ENCODE measurements at places on chromosomes 6 and 20. TPM values are rescaled to one million over a fixed set of nuclear protein-coding genes. Genes with fewer than 3 reads are reported as not detected.

Gene SCRT2
- not detected for total RNA-seq

Gene PRDM13
- 1.3 TPM for total RNA-seq

Gene ORC3
- 32.7 TPM for total RNA-seq

Gene EYS
- total RNA-seq, result not detected

Gene MYB
- total RNA-seq, result 3.1 TPM

Gene STMND1
- 0.68 TPM for total RNA-seq

Gene METTL24
- total RNA-seq, result not detected

Gene SHLD1
- total RNA-seq, result 1.9 TPM

Gene ZKSCAN4
- 6.1 TPM for total RNA-seq

Gene HSPA12B
- total RNA-seq, result not detected

Gene SLC2A10
- total RNA-seq, result 24.9 TPM

DNA sequence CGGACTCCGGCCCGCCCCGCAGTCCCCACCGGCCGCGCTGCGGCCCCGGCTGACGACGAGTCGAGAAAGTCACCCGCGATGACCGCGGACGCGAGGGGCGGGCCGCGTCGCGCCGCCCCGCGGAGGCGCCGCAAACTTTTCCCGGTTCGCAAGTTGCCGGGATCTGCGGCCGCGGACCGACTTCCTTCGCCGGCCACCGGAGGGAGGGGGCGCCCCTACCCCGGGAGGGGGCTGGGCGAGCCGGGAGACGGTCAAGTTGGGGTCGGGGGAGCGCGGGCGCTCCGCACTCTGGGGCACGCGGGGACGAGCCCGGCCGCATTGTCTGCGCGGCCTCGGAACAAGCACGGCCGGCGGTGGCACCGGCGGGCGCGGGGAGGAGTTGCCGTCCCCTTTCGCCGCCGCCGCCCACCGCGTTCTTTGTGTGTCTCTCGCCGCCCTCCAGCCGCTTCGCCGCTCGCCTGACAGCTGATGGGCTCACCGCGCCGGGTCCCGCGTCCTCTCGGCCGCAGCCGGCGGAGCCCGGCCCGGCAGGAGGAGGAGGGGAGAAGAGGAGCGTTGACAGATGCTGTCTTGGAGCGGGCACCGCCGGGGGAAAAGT, 131.6 kb downstream of the OGFRL1 start:
- peak; percentile 63 for DNase-seq

DNA sequence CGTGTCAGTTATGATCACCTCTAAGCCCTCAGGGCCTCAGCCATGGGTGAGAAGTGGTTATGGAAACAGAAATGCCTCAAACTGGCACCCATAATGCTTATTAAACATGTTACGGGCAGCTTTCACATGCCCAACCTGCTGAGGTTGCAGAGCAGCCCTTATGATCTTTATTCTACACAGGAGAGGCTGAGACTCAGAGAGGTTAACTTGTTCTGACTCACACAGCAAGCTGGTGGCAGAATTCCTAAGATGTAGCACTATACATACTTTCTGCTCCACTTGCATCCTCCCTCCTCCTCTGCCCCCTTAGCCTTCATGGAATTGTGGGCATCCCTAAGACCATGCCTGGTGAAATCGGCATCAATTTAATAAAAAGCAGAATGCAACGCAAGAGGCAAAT, 34.7 kb upstream of the IGF2R start:
- no peak for DNase-seq

DNA sequence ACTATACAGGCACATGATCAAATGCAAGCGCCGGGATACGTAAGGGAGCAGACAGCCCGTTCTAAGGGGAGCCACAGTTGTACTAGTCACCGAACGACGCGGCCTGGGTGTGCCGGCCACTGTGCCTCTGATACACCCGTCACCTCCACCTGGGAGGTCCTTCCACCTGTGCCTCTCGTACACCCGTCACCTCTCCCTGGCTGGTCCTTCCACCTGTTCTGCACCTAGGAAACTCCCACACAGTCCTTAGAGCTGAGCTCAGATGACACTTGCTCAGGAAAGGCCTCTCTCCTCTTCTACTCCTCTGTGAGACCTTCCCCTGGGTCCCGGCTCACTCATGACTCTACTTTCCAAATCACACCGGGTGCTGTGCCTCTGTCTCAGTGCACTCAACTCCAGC, 245.0 kb downstream of the TTLL2 start:
- DNase-seq, result no peak

- peak; percentile 75 for DNase-seq
Measured at GRCh38 chr6:28944412-28944865, 20.7 kb upstream of the TRIM27 start.

DNA sequence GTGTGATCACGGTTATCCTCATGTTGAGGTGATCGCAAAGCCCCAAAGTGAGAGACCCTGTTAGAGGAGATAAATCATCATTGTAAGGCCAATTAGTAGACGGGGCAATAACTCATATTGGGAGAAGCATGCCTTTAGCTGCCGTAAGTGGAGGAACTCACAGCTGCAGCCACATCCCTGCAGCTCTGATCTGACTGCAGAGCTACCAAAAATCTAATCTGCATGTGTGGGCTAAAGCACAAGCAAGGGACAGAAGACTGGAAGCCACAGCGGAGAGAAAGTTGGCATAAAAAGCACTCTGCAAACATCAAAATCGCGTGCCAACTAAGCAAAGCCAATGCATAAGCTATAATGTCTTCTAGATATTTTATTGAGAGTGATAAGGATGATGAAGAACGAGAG, 79.8 kb downstream of the TBC1D7 start:
- no peak for DNase-seq

DNA sequence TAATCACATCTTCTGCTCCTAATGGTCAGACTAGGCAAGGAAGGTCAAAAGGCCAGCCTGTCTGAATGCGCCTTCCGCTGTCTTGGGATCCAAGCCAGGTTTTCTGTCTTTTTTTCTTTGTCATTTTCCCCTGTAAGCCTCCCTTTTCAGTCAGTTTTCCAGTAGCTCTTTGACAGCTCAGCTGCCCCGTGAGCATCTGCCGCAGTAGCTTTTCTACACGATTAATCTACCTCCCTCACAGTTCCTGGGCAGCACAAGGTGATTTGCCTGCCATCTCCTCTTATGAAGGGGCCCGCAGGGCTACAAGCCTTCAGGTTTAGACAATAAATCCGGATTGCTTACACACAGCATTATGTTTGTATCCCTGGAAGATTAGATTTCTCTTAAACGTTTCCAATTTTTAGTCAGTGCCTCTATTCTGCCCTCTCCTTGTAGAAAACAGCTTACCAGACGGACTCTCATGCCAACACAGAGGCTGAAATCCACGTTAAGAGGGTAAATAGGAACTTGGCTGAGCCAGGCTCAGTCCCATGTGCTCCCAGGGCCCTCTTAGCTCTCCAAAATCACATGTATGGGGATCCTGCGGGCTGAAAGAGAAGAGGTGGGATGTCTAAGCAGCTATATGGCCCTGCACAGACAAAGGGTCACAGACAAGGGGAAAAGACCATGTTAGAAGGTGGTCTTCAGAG, 77.2 kb downstream of the LY86 start:
- DNase-seq, result no peak

DNA sequence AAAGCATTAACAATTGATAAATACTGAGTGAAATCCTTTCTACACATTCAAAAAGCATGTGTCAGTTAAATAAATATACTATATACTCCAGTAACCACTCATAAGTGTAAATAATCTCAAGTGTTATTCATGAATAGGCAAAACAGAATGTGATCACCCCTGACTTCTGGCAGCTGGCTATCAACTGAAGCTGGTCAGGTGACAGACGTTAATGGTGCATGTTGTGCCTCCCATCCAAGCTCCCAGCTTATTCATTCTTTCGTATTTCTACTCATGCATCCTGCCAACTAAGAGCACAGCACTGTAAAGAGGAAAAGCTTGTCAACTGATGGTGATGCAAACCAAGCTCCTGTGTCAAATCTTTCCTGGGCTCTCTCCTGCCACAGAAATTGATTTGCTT, 7.7 kb downstream of the PSMB1 start:
- no peak for DNase-seq

DNA sequence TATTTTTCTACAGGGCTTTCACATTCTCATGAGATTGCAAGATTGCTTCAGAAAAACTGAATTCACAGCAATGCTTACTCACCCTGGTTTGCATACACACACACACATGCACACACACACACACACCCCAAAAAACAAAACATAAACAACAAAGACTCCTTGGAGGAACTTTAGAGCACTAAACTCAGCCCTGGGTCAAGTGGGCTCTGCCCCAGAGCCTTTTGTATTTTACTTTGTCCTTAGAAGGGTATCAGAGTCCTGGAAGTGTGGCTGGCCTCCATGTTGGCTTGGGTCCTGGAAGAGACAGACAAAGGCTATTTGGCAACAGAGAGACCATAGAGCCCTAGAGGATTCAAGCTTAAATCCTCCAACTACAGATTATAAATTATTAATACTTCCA, 8.0 kb upstream of the CST9 start:
- DNase-seq, result no peak

DNA sequence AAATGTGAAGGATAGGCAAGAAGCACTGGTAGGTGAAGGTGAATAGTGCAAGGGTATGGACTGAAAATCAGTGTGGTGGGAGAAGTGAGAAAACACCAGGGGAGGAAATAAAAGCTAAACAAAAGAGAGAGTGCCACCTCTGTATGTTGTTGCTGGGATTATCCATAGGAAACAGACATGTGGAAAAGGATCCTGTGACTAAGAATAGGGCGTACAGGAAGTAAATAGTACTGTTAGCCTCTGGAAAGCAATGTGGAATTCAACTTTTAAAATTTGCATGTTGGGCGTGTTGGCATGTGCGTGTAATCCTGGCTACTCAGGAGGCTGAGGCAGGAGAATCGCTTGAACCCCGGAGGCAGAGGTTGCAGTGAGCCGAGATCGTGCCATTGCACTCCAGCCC, 661.7 kb downstream of the KIF16B start:
- no peak for DNase-seq

- peak; percentile 64 for DNase-seq
Measured at GRCh38 chr6:100504786-100505737, 40.3 kb upstream of the SIM1 start.

DNA sequence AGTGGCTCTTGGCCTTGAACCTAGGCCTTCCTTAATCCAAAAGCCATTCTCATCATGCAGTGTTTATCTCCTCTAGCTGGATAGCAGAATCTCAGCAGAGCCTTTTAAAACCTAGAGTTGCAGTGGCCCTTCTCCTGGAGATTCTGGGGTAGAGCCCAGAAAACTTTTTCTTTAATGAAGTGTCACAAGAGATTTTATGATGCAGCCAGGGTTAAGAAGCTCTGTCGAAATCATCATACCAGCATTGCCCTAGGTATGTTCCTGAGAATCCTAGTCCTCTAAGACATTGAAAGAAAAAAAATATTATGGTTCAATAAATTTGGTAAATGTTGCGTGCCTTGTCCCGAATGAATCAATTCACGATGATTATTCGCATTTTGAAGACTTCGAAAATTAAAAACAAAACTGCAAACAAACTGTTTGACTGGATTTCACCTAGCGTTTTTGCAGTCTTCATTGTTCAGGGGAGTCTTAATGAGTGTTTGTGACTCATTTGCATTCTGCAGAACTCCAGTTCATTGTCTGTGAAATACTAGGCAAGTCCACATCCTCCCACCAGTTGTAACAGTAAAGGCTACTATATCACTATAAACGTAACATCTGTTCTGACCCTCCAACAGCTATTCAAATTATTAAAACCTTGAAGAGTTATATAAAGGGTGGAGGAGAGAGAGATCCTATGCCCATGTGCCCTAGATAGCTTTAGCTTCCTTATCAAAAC, 198.6 kb downstream of the UST start:
- DNase-seq, result no peak

GRCh38 chr6:137903274-137903932, 36.3 kb downstream of the TNFAIP3 start:
- no peak for DNase-seq

- peak; percentile 80 for DNase-seq
Measured at GRCh38 chr20:1827974-1828785, 67.0 kb upstream of the SIRPA start.

DNA sequence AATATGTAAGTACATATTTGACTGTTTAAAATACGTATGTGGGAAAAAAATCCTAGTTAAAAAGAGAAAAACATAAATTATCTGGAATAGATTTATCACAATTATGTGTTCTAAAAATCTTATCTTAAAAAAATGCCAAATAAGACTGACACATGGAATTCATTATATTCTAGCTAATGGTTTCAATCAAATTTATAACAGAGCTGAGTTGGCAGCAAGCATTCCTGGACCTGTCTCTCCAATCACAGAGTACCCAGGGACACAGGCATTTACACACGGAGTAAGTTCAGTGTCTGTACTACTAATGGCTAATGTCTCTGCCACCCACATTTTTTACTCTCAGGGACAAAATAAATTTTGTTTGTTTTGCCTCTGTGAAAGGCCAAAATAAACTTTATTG, 122.3 kb downstream of the RPS12 start:
- DNase-seq, result no peak

GRCh38 chr6:93418408-93419303, 703 bp downstream of the EPHA7 start:
- peak; percentile 14 for DNase-seq

- no peak for DNase-seq
Measured at GRCh38 chr20:3174442-3175261, 1.3 kb upstream of the LZTS3 start.

DNA sequence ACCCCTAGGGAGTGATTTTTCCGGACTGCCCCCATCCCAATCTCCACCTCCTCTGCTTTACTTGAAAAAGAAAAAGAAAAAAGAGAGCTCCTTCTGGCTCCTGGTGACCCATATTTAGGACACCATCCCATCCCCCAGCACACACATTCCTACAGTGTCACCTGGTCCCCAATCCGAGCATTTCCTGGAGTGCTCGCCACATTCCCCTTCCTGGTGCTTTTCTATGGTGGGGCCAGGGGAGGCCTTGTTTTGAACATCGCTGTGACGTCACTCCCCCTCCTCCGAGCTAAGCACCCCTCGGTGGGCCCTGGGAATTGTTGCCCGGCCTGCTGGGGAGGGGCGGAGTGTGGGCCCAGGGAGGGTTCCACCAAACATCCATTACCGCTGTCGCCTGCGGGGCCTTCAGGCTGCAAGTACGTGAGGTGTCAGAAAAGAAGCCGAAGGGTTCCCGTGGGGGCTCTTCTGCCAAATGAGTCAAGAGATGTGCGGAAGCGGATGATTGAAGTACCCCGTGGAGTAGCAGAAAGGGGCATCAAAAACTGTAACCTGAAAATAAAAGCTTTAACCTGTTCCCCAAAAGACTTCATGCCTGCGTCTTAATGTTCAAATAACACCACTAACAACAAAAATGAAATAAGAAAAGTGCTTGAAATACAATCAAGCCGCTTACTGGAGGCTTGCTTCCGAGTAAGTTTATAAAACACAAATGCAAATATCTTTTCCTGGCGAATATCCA, 2.8 kb upstream of the FOXC1 start:
- no peak for DNase-seq

GRCh38 chr20:3651204-3651962, 11.8 kb downstream of the GFRA4 start:
- no peak for DNase-seq

- no peak for DNase-seq
Measured at GRCh38 chr6:149628875-149629510, 19.5 kb downstream of the KATNA1 start.

GRCh38 chr6:127402890-127403617, 56.1 kb downstream of the KIAA0408 start:
- no peak for DNase-seq

DNA sequence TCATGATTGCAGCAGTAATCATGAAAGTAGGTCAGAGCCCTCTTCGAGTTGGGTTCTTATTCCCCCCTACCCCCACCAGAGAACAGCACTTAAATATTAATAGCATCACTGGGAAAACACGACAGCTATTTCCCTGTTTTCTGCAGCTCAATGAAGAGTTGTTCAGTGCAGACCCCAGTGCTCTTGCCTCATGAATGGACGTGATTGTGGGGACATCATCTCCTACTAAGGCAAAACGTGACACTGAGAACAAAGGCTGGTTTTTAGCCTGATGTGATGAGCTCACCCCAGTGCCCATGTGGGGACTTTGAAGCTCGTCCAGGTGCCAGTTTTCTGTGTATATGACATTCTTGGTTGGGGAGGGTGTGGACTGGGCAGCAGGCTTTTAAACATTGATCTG, 105.9 kb downstream of the SLC35F1 start:
- DNase-seq, result no peak
